LoVo (cell line): ENCODE measurements at places on chromosomes 7 and 10.

GRCh38 chr7:139060695-139061237, 24.9 kb upstream of the ZC3HAV1L start:
- no peak for DNase-seq

DNA sequence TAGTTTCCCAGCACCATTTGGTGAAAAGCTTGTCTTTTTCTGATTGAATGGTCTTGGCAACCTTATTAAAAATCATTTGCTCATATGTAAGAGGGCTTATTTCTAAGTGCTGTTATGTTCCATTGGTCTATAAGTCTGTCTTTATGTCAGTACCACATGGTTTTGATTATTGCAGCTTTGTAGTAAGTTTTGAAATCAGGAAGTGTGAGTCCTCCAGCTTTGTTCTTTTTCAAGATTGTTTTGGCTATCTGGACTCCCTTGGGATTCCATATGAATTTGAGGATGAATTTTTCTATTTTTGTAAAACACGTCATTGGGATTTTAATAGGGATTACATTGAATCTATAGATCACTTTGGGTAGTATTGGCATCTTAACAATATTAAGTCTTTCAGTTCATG, 5.4 kb downstream of the KIF11 start:
- no peak for DNase-seq

GRCh38 chr10:122986335-122986734, 6.1 kb downstream of the PSTK start:
- no peak for DNase-seq

DNA sequence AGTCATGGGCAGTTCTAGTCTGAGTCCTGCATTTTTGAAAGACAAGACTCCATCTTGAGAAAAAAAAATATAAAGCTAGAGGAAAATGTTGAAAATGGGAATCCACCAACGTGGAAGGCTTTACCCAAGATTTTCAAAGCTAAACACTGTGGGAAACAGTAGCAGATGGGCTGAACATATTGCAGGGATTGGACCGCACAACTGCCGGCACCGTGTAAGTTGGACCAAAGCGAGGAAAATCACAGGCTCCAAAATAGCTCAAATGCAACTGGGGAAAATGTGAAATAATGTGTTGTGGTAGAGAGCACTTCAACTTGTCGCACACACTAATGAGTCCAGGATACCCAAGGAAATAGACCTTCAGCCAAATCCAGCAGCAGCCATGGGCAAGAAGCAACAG, 26.4 kb upstream of the ADRB1 start:
- DNase-seq: no peak

DNA sequence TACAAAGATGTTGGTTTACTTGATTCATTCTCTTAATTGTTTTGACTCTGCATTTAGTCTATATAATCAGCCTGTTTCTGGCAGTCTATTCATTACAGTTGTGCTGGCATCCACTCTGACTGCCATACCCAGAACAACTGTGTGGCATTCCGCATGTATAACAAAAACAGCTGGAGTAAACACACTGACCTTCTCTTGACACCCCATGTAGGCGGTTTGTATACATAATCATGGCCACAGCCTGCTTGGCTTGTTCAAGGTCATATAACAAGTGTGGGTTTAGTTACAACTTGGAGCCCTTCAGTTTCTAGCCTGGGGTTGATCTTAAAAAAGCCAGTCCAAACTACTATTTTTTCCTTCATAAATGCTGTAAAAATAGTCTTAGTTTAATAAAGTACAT, 70.9 kb downstream of the MBL2 start:
- no peak for DNase-seq

GRCh38 chr10:33082373-33082895, 124.4 kb upstream of the ITGB1 start:
- no peak for DNase-seq

GRCh38 chr7:117113871-117114270, 160.6 kb downstream of the ST7 start:
- DNase-seq: no peak

- no peak for DNase-seq
Observed at GRCh38 chr10:77529050-77529576, 108.5 kb downstream of the KCNMA1 start.

DNA sequence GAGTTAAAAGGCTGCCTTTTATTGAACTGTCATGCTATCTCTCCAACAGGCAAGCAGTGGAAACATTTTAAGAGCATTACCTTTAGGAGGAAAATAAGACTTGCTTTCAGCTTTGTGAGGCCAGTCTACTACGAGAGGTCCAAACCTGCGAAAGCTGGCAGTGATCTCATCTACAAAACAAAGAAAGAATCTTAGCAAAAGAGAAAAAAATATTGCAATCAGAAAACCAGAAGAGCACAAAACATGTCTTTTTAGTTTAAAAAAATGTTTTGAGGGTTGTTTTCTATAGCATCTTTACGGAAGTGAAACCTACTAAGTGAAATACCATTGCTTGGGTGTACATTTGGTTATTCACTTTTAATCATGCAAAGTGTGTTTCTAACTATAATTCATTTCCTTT, 147.9 kb downstream of the CPEB3 start:
- DNase-seq: no peak

DNA sequence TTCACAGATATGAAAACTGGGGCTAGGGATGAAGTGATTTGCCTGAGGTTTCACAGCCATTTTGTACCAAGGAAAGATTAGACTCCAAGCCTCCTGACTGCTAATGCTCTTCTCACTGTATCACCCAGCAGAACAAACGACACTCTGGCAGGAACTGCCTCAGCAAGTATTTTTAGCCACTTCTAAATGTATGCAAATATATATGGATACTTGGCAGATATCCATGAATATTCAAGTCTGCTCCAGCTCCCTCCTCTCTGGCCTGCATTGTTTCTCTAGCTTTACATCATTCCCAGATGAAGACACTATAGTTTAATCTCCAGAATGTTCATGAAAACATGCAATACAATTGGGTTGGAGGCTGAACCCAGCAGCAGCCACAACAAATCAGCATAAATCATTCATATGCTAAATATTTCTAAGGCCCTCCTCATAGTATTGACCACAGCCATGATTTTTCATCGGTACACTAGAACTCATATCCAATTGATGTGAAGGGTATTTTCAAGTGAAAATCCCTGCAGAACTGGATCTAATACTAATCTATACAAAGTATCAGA, 65.5 kb downstream of the HPSE2 start:
- no peak for DNase-seq

DNA sequence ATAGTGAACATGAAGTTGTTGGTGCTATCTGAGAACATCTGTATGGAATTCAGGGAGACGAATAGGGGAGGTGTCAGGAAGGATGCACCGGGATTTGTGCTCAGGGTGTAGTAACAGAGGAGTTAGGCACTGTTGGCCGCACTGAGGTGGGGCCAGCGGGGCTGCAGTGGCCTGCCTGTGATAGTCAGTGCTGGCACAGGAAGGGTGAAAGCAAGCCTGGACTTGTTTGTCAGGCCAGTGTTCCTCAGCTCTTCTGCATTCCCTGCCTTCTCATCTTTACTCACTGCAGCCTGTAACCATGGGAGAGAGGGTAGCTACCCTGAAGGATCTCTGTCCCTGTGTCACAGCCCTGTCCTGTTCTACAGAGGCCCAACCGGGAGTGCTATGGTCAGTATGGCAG, 81.3 kb downstream of the SH2D4B start:
- no peak for DNase-seq

- DNase-seq: no peak
Observed at GRCh38 chr10:80136134-80136571, 3.6 kb downstream of the PLAC9 start.

DNA sequence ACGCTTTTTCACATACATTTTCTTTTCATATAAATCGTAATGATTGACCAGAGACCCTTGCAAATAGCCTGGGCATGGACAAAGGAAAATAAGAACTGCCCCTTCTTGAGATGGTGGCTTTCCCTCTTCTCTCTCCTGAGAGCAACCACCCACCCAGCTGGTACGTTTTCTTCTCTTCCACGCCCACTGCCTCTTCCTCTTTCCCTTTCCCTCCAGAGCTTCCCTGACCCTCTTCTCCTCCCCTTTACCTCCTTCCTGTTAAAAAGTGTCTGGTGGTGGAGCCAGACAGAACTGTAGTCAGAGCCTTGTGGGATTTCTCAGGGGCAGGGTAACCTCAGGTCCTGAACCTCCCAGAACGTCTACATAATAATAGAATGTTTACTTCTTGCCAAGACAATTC, 23.2 kb downstream of the GPR141 start:
- DNase-seq: no peak

- no peak for DNase-seq
Observed at GRCh38 chr7:110940756-110941155, 150.2 kb upstream of the LRRN3 start.

- DNase-seq: no peak
Observed at GRCh38 chr7:47451851-47452205, 130.1 kb downstream of the TNS3 start.

- DNase-seq: no peak
Observed at GRCh38 chr10:124612611-124613498, 131.3 kb downstream of the FAM53B start.

DNA sequence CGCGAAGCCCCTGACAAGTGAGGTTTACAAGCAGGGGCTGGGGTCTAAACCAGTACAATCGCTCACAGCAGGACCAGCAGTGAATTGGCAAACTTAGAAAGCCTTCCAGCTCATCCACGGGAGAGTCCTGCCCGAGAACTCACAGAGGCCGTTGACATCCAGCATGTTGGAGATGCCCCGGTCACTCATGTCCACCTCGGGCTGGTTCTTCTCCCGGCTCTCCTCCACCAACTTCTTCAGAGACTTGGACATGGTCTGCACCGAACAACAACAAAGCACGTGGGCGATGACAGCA, 447 bp downstream of the RSU1 start:
- no peak for DNase-seq

GRCh38 chr7:7438851-7439250, 96.8 kb downstream of the COL28A1 start:
- peak; percentile 77 for DNase-seq

GRCh38 chr7:106252568-106252967, 32.2 kb downstream of the NAMPT start:
- no peak for DNase-seq

DNA sequence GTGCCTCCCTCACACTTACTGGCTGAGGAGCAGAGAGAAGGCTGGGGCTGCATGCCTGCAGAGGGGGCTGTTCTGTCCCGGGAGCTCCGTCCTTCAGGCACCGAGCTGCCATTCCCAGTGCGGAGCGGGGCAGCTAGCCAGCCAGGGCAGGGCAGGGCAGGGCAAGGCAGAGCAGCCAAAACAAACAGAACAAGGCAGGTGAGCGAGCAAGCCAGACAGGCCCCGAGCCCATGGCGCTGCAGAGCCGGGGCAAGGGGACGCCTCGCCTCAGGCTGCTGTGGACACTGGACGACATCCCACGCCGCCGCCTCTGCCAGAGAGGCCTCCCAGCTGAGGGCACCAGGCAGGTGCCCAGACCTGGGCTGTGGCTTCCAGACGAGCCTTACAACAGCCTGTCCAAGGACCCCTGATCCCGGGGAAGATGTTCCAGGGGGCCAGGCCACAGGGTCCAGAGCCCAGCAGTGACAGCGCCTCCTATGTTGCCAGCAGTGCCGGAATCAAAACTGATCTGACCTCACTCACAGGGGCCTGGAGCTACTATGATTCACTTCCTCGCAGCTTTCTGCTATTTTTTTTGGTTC, 8.2 kb upstream of the NDST2 start:
- DNase-seq: no peak

DNA sequence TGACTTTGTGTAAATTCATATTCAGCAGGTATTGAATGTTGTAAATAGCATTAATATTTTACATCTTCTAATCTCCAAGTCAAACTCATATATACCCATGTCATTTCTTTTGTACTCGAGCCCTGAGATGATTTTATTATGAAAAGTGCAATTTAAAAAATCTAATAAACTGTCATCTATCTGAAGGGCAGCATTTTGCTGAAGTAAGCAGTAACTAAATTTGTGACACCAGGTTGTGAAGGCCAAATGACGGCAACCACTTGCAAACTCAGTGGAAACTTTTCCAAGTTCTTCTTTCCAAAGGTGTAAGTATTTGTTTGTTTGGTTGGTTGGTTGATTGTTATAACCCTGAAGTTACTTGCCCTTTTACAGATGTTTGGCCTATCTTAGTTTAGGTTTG, 188.3 kb downstream of the GPR37 start:
- no peak for DNase-seq

DNA sequence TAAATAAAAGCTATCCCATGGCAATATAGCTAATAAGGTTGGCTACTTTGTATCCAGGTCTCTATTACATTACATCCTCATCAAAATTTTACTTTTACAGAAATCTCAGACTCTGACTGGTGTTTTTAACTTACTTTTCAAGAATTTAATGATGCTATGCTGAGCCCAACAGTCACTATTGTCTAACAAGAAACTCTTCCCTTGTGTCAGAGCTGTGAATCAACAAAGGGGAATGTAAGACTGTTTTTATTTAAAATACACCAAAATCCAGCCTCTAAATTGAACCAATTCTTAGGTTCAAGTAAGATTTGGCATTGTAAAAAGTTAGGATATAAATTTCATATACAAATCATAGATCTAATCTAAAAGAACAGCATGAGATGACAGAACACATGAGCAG, 7.0 kb downstream of the RTKN2 start:
- no peak for DNase-seq

- DNase-seq: no peak
Observed at GRCh38 chr10:133195611-133196010, 34.4 kb upstream of the UTF1 start.

DNA sequence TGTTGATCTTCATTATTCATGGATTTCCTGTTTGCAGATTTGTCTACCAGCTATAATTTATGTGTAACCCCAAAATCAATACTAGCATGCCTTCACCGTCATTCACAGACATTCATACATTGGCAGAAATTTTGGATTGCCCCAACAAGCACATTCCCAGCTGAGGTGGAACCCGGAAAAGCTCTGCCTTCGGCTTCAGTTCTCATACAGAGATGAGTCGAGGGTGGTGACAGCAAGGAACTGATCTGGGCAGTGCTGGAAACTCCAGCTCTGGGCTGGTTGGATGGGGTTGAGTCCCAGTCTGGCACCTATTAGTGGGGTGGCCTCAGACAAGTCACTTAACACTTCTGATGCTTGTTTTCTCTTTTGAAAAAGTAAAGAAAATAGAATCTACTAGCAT, 267.5 kb downstream of the SNX13 start:
- DNase-seq: no peak

DNA sequence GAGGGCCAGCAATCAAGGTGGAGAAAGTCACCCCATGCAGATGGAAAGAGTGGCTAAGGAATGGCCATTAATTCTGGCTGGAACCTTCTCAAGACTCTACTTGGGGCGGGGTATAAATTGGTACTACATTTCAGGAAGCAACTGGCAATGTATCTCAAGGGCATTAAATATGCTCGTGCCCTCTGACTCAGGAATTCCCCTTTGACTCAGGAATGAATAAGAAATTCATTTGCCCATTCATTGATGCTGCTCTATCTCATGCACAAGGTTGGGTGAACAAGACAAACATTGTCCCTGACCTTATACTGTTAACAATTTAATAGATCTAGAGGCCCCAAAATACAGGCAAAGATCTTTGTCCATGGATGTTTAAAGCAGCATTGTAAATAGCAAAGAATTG, 188.1 kb downstream of the MYOF start:
- no peak for DNase-seq

- no peak for DNase-seq
Observed at GRCh38 chr10:110444004-110444337, 53.7 kb upstream of the DUSP5 start.

GRCh38 chr10:2839081-2839725, 228.1 kb upstream of the PFKP start:
- peak; percentile 16 for DNase-seq
